ENCODE measurements at places on chromosomes 13 and 19.

DNA sequence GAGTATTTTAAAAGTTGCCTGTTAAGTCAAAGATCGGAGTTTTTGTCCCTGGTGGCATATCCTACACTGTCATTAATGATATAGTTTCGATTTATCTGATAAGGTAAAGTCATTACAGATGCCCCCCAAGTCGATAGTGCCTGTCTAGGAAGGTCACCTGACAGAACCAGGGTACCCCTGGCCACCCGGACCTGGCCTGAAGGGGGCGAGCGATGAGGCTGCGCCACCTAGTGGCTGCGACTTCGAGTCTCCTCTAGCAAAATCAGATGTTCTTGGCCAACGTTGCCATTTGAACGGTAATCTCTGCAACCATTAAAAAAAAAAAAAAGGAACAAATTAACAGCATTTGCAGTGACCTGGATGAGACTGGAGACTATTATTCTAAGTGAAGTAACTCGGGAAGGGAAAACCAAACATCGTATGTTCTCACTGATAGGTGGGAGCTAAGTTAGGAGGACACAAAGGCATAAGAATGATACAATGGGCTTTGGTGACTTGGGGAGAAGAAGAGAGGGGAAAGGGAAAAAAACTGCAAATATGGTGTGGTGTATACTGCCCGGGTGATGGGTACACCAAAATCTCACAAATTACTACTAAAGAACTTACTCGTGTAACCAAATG lies 565.1 kb downstream of the LIG4 start:
- DNase-seq: peak; percentile 29

GRCh38 chr13:83881917-83882605 lies at the start of gene SLITRK1:
SLITRK1 (minus strand) TSS chr13:83882474; CDS start chr13:83881507, 967 bp downstream.
- DNase-seq: peak; percentile 75

GRCh38 chr19:2648528-2648937 lies 54.0 kb downstream of the GNG7 start:
- DNase-seq: peak; percentile 66

GRCh38 chr19:41740415-41741243 lies 14.7 kb upstream of the CEACAM6 start:
- DNase-seq: no peak

DNA sequence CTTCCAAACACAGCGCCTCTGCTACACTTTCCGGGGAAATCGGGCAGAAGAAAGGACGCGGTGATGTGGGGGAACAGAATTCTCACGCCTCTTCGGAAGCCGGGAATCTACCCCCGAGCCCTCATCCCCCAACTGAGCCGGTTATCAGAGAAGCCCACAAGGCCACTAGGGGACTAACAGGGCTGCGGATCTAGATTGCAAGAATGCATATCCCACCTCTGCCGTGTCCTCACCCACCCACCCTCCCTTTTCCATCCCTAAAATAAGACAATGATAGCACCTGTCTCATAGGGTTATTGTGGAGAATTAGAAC lies 1.1 kb downstream of the IGFLR1 start:
- DNase-seq: no peak

- no peak for DNase-seq
Observed at GRCh38 chr13:20442798-20443381, 82.8 kb downstream of the CRYL1 start.

- no peak for DNase-seq
Observed at GRCh38 chr19:5700455-5701092, 10.5 kb downstream of the RPL36 start.

GRCh38 chr13:102877303-102877702 lies 31.5 kb downstream of the ERCC5 start:
- peak; percentile 51 for DNase-seq

- peak; percentile 94 for DNase-seq
Observed at GRCh38 chr19:45424191-45425058, 708 bp upstream of the ERCC1 start.

- DNase-seq: no peak
Observed at GRCh38 chr19:18168673-18169381, 4.8 kb upstream of the IFI30 start.
